ENCODE measurements at places on chromosomes 11 and 22.
A peak's percentile ranks its signal among the peaks of the same experiment; 100 is the strongest.

GRCh38 chr11:69219991-69220390 lies 64.3 kb downstream of the SMIM38 start:
- peak; percentile 19 for DNase-seq

GRCh38 chr11:12210200-12210599 lies 99.8 kb downstream of the MICAL2 start:
- DNase-seq, result no peak

GRCh38 chr11:41935241-41935640 lies 475.8 kb upstream of the LRRC4C start:
- no peak for DNase-seq

DNA sequence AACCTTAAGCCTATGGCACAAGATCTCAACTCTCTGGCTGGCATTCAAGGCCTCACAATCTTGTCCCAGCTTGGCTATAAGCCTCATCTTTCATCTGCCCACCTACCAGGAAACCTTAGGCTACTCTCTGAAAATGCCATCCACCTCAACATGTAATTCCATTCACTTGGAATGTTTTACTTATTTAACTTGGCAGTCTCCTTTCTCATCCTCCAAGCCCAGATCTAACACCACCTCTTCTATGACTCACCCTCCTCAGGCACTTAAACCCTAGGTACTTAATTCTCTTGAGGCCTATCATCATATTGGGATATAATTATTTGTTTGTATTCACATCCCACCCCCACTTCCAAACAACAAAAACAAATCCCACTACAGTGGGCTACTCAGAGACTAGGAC lies 15.0 kb downstream of the POGLUT3 start:
- no peak for DNase-seq

- no peak for DNase-seq
These were observed 46.4 kb upstream of the OR5D13 start for GRCh38 chr11:55726715-55727324.

DNA sequence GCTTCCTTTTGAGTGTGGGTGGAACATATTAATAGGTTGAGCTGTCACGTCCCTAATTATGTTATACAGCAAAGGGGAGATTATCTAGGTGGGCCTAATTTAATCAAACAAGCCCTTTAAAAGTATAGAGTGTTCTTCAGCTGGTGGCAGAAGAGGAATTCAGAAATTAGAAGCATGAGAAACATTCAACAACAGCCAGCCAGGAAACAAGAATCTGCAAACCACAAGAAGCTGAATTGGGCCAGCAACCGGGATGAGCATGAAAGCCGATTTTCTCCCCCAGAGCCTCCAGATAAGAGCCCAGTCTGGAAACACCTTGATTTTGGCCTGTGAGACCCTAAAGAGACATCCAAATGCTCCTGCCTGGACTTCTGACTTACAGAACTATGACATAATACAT lies 105.8 kb upstream of the LDLRAD3 start:
- DNase-seq, result no peak

DNA sequence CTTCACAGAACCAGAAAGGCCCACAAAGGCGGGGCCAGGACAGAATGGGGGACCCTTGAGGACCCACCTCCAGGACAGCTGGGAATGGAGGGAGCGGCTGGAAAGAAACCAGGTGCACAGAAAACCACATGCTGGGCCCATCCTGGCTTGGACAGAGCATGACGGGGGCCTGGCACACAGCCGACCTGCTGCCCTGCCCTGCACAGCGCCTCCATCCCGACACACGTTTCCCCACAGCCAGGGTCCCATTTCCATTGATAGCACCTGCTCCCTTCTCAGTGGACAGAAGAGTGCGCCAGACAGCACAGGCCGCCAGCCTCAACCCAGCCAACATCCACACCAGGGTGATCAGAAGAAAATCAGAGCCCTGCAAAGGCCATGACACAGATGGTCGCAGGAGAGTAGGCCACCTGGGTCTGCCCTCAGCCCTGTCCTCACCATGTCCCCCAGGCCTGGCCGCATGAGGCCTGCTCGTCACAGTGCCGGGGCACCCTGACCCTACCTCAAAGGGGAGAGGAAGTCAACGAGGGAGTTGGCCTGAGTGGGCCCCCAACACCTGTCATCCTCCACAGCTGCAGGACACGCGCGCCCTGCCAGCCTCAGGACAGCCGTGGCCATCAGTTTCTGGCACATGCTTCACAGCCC lies 28.1 kb downstream of the BRD1 start:
- no peak for DNase-seq

DNA sequence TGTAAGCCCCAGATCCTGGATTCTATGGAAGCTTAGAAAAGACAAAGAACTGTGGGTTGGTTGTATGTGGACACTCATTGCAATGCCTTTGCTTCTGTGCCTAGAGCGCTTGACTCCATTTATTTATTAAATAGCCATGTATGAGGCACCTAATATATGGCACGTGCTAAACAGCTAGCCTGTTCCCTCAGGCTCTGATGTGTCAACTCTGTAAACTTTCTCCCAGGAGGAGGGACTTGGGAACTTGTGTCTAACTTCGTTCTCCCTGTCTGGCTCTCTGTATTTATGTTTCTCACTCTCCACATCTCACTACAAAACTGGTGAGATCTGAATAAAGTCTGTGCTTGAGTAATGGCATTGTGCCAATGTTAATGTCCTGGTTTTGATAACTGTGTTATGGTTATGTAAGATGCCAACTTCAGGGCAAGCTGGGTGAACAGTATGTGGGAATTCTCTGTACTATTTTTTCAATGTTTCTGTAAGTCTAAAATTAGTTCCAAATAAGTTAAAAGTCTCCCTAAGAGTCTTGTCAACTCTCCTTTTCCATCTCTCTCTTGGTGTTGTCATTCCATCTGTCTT lies 34.1 kb upstream of the ZBTB16 start:
- DNase-seq, result no peak

GRCh38 chr11:17859552-17859951 lies 125.0 kb downstream of the KCNC1 start:
- no peak for DNase-seq

- no peak for DNase-seq
These were observed 19.2 kb upstream of the PLET1 start for GRCh38 chr11:112279901-112280267.

GRCh38 chr11:19559746-19560145 lies 152.9 kb upstream of the NAV2 start:
- no peak for DNase-seq

DNA sequence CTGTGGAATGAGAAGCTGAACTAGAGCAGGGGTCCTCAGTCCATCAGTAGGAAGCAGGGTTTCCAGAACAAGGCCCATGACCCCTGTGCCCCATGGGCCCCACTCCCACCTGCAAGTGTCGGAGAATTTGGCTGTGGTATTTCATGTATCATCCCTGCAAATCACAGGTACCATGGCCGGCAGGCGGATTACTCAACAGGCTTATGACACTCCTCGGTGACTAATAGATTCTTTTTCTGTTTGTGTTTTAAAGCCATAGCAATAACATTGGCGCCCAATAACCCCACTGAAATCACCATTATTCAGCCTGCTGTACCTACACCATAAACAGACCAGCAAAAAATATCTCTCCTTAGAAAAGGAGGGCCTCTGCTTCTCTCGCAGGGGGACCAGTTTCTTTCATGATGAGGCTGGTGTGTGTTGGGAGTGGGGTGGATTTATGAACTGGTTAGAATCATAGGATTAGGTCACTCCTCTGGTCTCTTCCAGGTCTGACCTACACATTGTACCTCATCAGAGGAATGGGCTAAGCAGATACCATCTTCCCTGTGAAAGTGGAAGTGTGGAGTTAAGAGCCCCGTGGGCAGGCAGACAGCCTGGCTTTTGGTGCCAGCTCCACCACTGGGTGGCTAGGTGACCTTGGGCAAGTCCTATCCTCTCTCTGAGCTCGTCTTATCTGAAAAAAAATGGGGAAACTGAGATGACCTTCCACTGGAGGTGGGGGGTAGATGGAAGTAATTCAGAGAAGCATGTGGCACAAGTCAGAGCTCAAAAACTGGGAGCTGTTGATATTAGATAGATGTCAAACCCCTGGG lies 60.2 kb upstream of the WNT11 start:
- peak; percentile 95 for DNase-seq

DNA sequence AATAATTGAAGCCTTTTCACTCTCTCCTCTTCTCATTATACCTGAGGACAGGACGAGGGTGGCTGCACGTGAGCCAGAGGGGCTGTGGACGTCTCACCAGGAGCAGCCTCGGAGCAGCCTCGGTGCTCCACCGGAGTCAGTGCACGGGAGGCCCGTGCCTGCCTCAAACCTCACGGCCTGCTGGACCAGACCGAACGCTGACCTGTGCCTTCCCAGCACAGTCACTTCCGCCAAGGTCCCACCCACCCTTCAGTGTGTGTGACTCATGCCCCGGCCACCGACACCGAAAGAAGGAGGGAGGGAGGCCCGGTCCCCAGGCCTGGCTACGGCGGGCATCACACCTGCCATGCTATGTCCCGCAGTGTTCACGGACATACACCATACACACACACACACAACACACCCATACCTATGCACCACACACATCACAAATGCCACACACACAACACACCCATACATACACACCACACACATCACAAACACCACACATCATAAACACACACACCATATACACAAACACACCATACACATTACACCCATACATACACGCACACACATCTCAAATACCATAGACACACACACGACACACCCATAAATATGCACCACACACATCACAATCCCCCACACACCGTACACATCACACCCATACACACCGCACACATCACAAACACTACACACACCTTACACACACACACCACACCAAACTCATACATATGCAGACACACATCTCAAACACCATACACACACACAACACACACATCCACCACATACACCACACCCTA lies 1506.5 kb downstream of the TBC1D22A start:
- DNase-seq, result peak; percentile 26

- DNase-seq, result no peak
These were observed 403.1 kb upstream of the CCDC90B start for GRCh38 chr11:83689144-83689780.

DNA sequence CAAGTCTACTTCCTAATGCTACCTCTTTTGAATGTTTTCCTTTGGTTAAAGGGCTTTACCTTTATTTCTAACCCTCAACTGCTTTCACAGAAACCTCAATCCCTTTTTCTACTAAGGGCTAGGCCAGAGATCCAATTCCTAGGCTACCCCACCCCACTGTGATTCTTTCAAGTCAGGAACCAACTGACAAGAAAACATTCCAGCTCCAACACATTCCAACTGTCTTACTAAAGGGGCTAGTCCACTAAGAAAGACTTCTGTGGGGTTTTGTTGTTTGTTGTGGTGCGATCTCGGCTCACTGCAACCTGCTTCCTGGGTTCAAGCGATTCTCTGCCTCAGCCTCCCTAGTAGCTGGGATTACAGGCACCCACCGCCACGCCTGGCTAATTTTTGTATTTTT lies 151.3 kb downstream of the APOL5 start:
- DNase-seq, result no peak

- DNase-seq, result no peak
These were observed 440 bp upstream of the TIMP3 start for GRCh38 chr22:32800994-32801536.

- no peak for DNase-seq
These were observed 87.4 kb downstream of the IGLL5 start for GRCh38 chr22:22974795-22975580.

- peak; percentile 82 for DNase-seq
These were observed 2.9 kb downstream of the SOX10 start for GRCh38 chr22:37981282-37982011.

DNA sequence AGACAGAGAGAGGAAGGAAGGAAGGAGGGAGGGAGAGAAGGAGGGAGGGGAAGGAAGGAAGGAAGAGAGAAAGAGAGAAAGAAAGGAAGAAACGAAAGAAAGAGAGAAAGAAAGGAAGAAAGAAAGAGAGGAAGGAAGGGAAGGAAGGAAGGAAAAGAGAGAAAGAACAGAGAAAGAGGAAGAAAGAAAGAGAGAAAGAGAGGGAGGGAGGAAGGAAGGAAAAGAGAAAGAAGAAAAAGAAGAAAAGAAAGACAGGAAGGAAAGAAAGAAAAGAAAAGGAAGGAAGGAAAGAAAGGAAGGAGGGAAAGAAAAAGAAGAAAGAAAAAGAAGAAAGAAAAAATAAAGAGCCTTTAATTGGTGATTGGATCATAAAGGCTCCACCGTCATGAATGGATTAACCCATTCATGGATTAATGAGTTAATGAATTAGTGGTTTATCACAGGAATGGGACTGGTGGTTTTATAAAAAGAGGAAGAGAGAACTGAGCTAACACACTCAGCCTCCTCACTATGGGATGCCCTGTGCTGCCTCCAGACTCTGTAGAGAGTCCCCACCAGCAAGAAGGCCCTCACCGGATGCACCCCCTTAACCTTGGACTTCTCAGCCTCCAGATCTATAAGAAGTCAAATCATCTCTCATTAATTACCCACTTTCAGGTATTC lies 9.0 kb upstream of the PLAAT2 start:
- no peak for DNase-seq

GRCh38 chr11:74493791-74494630 lies 487 bp upstream of the LIPT2 start:
- peak; percentile 89 for DNase-seq

DNA sequence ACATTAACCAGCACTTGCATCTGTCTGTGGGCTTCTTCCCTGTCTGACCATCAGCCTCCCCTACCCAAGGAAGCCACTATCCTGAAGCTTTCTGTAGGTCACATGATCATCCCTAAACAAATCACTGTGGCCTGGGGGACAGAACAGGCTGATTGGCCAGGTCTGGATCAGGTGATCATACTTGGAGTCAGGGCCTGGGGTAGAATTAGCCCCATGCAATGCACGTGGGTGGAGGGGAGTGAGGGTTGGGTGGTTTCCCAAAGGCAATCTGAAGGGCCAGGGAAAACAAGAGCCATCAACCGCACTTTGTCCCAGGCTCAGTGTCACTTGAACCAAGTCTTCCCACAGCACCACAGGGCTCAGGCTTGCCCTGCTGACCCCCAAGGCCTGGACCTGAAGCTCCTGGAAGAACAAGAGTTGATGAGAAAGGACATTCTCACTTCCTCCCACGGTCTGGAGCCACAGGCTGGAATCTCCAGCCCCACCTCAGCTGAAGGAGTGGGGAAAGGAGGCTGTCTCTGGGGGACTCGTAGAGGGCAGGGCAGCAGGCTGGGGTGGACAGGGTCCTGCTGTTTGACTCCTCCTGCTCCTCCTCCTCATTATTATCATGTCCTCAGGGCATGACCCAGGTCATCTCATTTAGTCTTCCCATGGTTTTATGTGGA lies 31.5 kb upstream of the TSPAN18 start:
- no peak for DNase-seq
